ENCODE measurements at places on chromosomes 11 and 22.

DNA sequence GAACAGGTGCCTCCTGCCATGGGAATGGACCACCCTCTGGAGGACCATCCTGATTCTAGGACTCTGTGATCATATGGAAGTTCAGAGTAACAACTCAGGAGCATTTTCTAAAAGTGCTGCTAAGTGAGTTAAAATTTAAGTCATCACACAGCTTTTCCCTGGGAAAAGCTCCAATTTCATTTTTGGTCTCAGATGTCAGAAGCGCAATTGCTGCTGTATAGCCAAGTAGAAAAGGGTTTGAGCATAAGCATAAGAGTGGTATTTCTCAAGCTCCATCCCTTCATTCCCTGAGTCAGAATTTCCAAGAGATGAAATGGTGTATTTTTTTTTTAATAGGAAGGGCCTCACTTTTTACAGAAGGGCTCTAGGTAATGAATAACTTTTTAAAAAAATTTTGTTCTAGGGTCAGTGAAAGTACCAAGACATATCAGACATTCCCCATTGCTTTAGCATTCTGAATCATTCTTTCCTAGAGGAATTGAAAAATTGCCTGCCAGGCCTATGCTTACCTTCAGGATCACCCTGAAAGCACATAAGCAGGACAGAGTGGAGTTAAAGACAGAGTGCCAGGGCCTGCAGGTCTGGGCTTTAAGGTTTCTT is 564.5 kb upstream of the ISX start:
- DNase-seq = no peak

DNA sequence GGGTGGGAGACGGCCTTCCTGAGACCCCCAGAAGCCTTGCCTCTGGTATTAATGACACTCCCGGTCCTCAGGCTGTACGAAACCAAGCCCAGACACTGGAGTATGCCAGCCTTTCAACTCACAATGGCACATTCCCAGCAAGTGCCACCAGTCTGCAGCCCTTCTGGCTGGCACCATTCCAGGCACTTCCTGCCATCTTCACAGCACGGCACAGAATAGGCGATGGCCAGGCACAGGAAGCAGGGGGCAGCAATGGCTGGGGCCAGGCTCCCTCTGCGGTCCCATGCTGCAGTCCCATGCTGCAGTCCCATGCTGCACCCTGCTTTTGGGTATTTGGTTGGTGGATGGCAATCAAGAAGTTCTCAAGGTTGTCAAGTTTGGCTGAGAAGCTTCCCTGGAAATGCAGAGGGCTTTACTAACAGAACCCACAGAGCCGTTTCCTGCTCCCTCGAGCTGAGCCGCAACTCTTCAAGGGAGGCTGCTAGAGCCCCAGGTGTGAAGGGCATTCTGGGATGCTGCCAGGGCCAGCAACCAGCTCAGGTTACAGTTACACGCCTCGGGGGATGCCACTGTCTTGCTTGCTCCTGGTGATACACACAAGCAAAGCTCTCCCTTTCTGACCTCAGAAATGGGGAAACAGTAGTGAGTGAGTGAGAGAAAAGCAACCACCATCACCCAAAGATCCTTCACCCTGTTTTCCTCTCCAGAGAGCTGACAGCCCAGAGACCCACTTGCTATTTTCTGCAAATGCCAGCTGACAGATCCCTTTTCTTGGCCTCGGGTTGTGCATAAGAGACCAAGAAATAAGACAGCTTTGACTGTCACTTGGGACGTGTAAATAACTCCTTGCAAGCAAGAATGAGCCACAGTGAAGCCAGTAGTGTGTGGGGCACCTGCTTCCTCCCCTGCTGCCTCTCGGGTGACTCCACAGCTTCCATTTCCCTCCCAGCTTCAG is 23.9 kb downstream of the LRFN4 start:
- peak; percentile 76 for DNase-seq

DNA sequence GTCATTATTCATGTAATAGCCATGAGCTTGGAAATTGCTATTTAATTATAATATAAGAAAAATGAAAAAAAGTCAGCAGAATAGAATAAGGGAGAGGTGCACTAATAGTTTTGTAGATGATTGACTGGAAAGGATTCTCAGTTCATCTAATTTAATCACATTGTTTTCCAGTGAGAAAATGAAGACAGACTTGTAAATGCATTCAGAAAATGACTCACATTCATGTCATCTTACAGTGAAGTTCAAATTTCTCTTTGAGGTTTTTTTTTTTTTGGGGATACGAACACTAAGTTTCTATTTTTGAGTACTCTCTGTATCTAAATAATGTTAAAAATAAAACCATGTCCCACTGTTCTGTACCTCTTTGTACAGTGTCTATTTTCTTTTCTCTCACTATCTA is 18.5 kb upstream of the OR4A16 start:
- DNase-seq = no peak

GRCh38 chr11:76782531-76783293 is 444 bp upstream of the TSKU start:
- DNase-seq = peak; percentile 81

DNA sequence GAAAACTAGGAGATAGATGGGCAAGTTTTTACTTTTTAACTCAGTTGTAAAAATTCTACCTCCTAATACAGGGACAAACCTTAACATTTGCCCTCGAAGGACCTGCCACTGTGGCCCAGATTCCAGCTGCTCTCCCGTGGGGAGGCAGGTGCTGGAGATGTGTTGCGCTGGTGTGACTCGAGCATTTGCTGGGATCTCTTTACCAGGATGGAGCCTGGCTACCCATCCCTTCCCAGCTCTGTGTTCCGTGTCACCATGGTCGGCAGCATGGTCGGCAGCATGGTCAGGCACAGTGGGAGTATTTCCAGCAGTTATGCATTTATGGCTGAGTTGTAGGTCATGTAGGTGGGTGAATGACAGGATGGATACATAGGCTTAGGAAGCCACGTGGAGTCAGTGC is 41.1 kb downstream of the OTOG start:
- no peak for DNase-seq

DNA sequence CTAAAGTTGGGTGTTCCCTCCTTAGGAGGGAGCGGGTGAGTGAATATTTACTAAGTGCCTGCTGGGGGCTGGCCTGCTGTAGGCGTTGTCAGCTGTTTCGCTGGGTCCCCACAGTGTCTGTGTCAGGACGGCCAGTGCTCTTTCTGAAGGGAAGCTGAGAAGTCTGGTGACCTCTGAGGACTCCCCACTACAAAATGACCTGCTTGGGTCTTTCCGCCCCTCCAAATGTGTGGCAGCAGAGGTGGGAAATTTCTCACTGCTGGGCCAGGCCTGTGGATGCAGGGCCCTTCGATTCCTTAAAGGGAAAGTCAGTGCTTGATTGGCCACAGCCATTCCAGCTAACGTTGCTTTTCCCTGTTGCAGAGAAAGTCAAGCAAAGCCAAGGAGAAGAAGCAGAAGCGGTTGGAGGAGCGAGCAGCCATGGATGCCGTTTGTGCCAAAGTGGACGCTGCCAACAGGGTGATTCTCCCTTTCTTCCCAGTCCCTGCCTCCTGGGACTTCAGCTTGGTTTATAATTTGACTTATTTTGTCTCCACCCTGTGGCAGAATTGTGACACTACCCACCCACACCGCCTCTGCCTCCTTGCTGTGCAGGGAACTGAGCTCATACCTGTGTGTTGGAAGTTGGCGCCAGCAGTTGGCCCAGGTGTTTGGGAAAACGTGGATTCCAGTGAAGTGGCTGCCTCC is 6.8 kb downstream of the NAA40 start:
- peak; percentile 81 for DNase-seq

- no peak for DNase-seq
These were observed 8.5 kb downstream of the PHOX2A start for GRCh38 chr11:72235351-72236057.

DNA sequence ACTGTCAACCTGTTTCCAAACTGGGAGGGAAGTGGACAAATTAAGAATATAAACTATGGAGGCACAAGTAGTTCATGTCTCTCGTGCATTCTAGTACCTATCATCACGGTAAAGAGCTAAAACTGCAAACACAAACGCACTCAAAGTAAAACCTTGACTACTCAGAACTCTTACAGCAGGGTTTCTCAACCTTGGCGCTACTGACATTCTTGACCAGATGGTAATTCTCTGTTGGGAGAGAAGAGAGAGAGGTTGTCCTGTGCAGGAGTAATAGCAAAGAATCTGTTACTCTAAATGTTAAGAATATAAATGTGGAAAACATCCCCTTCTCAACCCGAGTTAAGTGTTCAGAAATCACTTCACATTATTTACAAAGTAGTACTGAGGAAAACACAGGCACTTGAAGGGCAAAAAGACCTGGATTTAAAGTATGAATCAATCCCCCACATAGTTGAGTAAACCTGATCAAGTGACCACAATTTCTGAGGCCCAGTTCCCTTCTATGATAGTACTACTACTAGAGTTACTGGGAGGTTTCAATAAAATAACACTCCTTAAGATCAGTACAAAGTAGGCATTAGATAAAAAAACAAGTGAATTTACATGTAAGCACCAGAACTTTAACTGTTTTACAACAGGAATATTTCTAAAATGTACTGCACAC is 73.1 kb upstream of the ARHGAP32 start:
- no peak for DNase-seq

- DNase-seq = peak; percentile 41
These were observed at the start of gene NR1H3 for GRCh38 chr11:47257517-47258316. NR1H3 (plus strand) TSS chr11:47257996; CDS start chr11:47259217, 1,221 bp downstream.

GRCh38 chr11:13105237-13105844 is 96.2 kb downstream of the RASSF10 start:
- DNase-seq = no peak

DNA sequence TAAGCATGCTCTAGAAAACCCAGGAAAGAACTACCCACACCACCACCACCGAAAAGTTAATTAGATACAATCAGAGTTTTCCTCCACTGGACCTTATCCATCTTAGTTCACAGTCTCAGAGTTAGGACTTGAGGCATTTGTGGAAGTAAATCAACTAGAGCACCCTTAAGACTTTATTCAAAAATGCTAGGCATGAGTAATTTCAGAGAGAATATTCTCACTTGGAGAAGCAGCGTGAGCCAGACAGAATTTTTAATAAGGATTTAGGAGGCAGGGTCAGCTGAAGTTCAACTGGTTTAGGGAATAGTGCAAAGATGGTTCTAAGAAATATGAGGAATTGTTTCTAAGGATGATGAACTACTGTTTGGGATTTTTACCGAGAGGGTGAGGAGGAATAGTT is 1.2 kb upstream of the OLFML1 start:
- no peak for DNase-seq

GRCh38 chr11:95450547-95451123 is 219.6 kb upstream of the SESN3 start:
- no peak for DNase-seq

GRCh38 chr11:107953446-107953845 is 25.2 kb downstream of the RAB39A start:
- DNase-seq = no peak

- no peak for DNase-seq
These were observed 66.6 kb downstream of the KCNC1 start for GRCh38 chr11:17801166-17801565.

DNA sequence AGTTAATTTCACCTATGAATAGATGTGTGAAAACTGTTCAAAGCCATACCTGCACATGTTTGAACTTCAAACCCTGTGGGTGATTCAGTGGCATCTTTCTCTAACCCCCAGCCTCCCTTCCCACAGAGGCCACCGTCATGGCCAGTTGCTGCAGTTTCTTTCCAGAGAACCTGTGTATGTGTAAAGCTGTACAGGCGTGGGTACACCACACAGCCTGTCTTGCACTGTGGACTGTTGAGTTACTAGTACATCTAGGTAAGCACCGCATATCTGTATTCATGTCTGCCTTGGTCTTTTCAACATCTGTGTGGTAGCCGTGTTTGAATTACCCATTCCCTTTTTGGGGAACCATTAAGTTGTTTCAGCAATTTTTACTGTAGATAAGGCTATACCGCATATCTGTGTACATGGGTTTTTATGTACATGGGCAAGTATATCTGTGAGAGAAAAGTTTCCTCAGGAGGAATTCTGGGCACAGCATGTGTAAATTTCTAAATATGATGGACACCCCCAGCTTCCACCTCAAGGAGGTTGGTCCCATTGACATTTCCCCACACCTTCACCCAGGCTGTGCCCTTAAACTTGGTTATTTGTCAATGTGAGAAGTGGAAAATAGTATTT is 13.9 kb downstream of the NEAT1 start:
- no peak for DNase-seq

DNA sequence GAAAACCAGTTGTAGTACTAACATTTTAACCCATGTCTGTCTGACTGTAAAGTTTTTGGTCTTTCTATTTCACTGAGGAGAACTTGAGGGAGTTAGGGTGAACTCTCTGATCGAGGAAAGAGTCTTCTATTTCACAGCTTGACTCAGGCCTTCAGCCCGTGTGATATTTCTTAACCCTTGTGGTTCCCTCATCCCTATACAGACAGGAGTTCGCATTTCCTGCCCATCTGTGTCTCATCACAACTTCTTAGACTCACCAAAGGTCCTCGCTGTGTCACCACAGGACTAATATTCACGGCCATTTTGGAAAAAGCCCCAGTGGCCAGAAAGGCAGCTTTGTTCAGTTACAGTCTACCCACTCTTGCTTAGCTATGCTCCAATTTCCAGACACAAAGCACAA is 172.8 kb downstream of the FAM181B start:
- no peak for DNase-seq

GRCh38 chr11:43868852-43869567 is 11.6 kb upstream of the ALKBH3 start:
- peak; percentile 75 for DNase-seq

DNA sequence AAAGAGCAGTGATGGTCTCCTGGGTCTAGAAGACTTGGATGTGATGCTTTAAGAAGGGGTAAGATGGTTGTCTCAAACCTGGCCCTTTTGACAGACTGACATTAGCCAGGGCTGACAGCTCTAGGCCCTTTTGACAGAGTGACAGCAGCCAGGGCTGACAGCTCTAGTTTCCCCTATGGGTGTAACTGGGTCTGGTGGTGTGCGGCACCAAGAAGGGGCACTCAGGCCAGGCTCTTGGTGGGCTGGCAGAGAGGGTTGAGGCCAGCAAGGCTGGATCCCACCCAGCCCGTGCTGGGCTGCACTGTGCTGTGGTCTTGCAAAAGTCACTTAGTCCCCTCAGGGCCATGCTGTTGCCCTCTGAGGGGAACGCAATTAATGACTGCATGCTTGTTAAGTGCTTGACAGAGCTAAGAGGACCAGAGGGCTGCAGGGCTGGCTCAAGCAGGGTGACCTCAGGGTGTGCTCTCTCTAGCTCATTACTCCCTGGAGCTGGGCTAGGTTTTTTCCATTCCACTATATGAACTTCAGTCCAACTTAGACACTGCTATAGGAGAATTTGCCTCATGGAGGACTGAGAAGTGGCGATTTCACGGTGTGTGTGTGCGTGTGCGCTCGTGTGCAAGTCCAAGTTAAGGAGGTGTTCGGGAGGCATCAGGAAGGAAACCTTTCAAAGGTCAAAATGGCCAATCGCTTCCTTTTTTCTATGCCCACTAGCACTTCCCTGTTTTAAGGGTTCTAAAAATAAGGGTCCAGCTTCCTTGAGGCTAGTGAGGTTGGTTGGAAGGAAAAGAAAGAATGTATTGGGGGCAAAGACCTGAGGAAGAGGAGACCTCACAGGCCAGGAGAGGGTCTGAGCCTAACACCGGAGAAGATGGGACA is 4.4 kb downstream of the UBASH3B start:
- no peak for DNase-seq

GRCh38 chr11:119476666-119477331 is 53.8 kb upstream of the THY1 start:
- DNase-seq = no peak

GRCh38 chr11:61571337-61571736 is 9.5 kb downstream of the SYT7 start:
- DNase-seq = no peak

- DNase-seq = no peak
These were observed 159.8 kb downstream of the GRIA4 start for GRCh38 chr11:105769627-105770026.
